ENCODE measurements at places on chromosomes 1 and 21. TPM values are rescaled to one million over a fixed set of nuclear protein-coding genes. Genes with fewer than 3 reads are reported as not detected.

DNA sequence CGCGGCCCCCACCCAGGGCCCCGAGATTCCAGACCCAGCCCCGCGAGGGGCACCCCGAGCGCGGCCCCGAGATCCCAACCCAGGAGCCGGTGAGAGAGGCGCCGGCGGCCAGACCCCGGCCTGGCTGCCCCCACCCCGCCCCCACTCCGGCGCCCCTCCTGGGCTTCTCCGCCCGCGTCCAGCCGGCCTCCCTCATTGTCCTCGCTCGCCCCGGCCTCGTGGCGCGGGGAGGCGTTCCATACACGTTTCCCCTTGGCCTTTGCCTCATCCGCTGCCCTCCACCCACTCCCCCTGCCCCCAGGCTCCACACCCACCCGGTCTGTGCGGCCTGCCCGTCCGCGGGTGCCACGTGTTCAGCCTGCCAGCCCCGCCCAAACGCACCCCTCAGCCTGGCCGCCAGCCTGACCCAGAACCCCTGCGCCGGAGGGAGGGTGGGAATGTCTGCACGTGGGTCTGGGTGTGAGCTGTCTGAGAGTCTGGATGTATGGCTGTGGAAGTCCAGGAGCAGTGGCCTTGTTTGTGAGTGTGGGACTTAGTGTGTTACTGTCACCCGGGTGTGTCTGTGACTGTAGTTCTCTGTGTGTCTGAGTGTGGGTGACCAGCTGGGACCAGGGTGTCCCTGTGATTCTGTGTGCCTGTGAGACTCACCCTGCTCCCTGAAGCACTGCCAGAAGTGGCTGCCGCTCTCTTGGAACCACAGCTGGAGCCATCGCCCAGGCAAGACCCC, 681 bp downstream of the B4GALT2 start:
- peak; percentile 25 for DNase-seq
- peaks cover 27% of the 10 kb centered on the region for H3K36me3 ChIP-seq
- H3K27ac ChIP-seq = peak overlapping the region; percentile 72
- peak overlapping the region; percentile 80 for H3K4me3 ChIP-seq
- H3K4me1 ChIP-seq = peaks cover 41% of the 10 kb centered on the region

DNA sequence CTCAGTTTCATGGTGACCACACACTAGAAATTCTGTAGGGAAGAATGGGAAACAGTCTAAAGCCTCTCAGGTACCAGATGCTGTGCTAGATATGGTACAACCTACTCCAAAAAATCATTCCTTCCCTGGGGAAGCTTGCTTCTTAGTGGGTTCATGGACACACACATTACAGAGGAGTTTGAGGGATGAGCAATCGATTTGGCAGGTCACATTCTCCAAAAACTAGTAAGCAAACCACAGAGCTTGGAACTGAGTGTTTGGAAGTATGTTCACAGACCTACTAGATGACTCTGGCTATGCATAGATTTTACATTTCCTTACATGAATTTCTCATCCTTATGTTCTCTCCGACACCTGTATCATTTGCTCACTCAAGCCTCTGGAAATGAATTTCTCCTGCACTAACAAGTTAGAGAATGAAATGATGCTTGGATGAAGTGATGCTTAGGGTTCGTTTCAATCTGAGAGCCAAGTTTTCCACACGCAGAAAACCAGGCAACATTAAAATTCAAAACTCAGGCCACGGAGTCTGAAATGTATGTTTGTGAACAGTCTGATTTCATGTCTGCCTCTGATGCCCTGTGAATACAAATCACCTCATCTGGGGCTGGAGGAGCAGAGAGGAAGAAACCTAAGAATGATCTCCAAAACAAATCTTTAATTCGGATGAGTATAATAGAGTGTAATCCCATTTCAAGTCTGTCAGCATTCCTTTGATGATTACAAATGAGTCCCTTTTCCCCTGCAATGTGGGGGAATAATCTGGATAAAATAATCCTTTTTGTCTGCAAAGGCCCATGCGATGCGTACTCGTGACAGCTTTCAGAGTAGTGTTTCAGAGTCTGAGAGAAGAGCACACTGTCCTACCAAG, 11.0 kb downstream of the EVA1C start:
- peaks cover 2% of the 10 kb centered on the region for H3K36me3 ChIP-seq
- no peak overlapping the region for H3K27ac ChIP-seq
- no peak for DNase-seq
- no peaks in the 10 kb centered on the region for H3K4me1 ChIP-seq
- no peaks in the 10 kb centered on the region for H3K27me3 ChIP-seq

DNA sequence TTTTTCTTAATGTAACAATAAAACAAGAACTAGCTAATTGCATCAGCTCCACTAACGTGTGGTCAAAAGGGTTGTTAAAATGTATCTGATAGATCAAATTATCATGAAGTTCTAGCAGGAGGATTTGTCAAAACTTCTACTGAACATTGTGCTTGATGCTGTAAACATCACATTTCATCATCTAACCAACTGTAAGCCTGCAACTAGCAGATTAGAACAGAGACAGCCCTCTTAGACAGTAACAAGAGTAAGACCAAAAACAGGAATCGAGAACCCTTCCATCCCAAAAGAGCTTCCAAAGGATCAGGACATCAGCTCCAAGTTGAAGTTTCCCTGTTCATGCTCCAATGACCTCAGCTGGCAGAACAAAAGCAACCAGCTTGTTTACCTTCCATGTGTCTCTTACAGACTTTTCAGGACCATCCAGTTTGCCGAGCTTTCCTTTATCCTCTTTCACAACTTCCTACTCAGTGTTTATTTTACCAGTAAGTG, 44.6 kb downstream of the NIBAN1 start:
- H3K4me3 ChIP-seq = no peak overlapping the region
- peaks cover 32% of the 10 kb centered on the region for H3K36me3 ChIP-seq
- no peak overlapping the region for H3K27ac ChIP-seq
- H3K27me3 ChIP-seq = no peaks in the 10 kb centered on the region
- peaks cover 5% of the 10 kb centered on the region for H3K4me1 ChIP-seq

DNA sequence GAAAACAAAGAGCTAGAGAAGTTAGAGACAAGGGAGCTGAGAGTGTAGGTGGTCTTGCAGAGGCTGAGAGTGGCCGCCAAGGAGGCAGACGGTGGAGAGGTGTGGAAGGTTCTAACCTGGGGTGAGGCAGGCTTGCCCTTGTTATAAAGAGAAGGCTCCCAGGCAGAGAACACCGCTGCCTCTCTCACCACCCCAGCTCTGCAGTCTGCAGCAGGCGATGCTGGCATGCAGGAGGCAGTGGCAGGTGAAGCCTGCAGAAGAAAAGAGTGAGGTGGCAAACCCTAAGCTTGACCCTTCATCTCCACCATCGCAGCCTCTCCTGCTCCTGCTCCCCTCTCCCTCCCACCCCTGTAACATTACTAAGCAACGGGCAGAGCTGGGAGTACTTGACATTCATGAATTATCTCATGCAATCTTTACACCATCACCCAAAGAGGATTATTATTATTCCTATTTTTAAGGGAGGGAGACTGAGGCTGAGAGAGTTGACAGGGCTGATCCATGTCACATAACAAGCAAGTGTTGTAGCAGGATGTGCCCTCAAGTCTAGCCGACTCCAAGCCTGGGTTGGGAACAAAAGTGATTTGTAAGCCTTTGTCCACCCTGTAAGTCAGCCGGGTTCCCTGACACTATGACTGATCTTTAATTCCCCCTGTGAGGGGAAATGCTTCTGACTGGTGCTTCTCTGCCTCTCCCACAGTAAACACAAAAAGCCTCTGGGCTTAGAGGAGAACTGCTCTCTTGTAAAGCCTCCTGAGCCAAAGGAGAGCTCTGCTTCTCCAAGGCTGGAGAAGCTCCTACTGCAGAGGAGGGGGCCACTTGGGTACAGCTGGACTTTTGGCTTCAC, 36.1 kb downstream of the KANK4 start:
- DNase-seq = no peak
- no peak overlapping the region for H3K27ac ChIP-seq
- peaks cover 29% of the 10 kb centered on the region for H3K27me3 ChIP-seq

- H3K4me3 ChIP-seq = no peak overlapping the region
- H3K27me3 ChIP-seq = no peaks in the 10 kb centered on the region
- no peaks in the 10 kb centered on the region for H3K36me3 ChIP-seq
- no peak overlapping the region for H3K27ac ChIP-seq
Observed at GRCh38 chr1:214076708-214077065, 88.9 kb downstream of the PROX1 start.

DNA sequence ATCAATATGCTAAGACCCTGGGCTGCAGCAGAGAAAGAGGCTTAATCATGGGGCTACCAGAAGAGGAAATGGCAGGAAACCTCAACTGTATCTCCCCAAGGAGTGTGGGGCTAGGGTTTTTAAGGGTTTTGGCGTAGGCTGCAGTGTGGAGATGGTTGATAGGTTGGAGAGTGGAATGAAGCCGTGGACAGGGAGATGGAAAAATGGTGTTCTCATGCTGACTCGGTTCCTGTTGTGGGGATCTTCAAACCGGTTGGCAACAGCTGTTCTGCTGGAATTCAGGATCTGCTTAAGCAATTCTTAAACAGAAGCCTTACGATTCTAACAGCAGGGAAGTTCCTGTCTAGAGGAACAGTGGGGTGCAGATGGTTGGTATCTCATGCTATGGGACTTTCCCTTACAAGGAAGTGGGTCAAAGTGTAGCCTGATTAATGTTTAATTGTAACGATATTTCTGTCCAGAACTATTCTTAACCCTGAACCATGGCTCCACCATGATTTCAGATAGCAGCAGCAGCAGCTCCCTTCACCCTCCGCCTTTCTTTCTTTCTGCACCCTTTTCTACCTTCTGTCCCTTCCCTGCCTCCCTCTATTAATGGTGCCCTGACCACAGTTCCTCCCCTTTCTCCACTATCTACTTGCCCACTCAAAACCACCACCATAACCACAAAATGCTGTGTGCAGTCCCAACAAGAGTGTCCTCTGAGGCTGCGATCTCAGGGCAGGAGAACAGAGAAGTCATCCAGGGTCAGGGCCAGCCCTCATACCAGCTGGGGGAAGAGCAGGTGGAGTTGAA, 30.8 kb downstream of the RSPH1 start:
- peaks cover 66% of the 10 kb centered on the region for H3K4me1 ChIP-seq
- DNase-seq = no peak
- H3K27me3 ChIP-seq = peaks cover 8% of the 10 kb centered on the region
- no peak overlapping the region for H3K4me3 ChIP-seq
- peaks cover 8% of the 10 kb centered on the region for H3K36me3 ChIP-seq
- no peak overlapping the region for H3K27ac ChIP-seq

DNA sequence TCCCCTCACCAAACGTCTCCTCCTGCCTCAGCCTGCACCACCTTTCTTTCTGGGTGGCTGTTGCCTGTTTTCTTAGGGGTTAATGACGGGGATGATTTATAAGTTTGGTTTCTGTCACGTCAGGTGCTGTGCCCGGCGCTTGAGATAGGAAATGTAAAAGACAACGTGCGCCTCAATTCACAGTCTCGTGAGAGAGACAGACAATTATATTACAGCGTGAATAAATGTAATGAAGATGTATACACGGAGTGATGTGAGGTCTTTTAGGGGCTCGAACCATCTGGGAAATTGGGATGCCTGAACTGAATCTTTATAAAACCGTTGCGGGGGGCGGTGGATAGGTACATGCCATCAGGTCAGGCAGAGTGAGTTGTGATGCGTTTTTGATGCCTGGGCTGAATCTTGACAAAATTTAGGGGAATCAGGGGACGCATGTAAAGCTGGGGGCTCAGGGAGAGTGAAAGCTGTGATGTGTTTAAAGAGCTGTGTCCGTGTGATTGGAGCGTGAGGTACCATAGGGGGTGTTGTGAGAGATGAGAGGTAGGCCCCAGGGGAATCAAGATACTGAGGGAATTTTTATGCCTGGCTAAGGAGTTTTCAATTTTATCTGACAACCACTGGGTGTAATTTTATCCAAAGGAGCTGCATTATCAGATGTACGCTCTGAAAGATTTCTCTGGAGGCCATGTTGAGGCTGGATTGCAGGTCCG, 831 bp downstream of the TIPRL start:
- no peak overlapping the region for H3K4me3 ChIP-seq
- H3K27me3 ChIP-seq = peaks cover 3% of the 10 kb centered on the region
- H3K27ac ChIP-seq = no peak overlapping the region

- peak overlapping the region; percentile 27 for H3K27ac ChIP-seq
- no peak for DNase-seq
- peaks cover under 1% of the 10 kb centered on the region for H3K4me1 ChIP-seq
- H3K36me3 ChIP-seq = peaks cover 16% of the 10 kb centered on the region
- H3K4me3 ChIP-seq = no peak overlapping the region
- H3K27me3 ChIP-seq = no peaks in the 10 kb centered on the region
Observed at GRCh38 chr1:160362168-160362957, 4.5 kb upstream of the NHLH1 start.

DNA sequence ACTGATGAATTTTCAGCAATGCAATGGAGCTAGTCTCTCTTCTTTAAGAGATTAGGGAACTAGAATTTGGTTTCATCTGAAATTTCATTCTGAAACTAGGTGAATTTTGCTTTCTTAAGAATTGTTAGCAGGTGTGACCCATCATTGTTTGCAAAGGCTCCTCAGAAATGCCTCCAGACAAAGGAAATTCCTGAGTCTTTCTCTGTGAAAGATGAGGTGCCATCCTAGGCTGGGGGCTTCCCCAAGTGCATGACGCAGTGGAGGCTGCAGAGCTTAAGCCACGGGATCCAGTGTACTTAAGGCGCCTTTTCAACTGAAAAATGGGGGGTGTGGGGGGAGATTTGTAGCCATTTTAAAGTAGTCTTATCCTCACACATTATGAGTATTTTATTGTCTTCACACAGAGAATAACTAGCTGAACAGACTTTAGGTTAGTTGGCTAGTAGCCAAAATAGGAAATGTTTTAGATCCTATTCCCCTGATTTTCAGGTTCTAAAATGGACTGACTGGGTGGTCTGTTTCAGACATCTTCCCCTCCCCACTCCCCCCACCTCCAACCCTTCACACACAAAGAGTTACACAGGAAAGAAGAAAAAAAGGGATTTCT, 202.0 kb downstream of the NFIA start:
- no peak overlapping the region for H3K27ac ChIP-seq
- H3K27me3 ChIP-seq = no peaks in the 10 kb centered on the region
- no peak for DNase-seq
- H3K4me3 ChIP-seq = no peak overlapping the region

DNA sequence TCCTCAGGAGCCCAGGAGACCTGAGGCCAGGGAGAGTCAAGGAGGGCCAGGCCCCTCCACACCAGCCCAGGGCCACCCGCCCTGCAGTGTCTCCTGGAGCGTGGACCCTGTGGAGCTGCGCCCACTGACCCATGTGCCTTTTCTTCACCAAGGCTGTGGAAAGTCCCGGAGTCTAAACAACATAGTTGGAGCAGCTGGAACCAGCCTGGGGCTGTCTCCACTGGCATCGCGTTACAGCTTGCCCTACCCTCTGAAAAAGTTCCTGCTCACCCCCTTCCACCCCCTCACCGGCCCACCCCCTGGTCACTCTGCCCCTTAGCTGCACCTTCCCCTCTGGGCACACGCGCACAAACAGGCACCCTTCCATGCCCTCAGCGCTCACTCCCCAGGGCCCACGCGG, 18.3 kb downstream of the KCNC4 start:
- no peaks in the 10 kb centered on the region for H3K36me3 ChIP-seq
- H3K4me1 ChIP-seq = no peaks in the 10 kb centered on the region
- H3K4me3 ChIP-seq = no peak overlapping the region
- H3K27me3 ChIP-seq = no peaks in the 10 kb centered on the region
- no peak overlapping the region for H3K27ac ChIP-seq

RCSD1 gene
- total RNA-seq = 152 TPM

EVA1C gene
- total RNA-seq = 5.4 TPM
